ENCODE measurements at places on chromosomes 3 and 15.

- no peak for DNase-seq
These were observed 391.1 kb downstream of the FGF12 start for GRCh38 chr3:192336286-192336685.

- DNase-seq: no peak
These were observed 352.3 kb downstream of the PTPRG start for GRCh38 chr3:61913701-61914100.

DNA sequence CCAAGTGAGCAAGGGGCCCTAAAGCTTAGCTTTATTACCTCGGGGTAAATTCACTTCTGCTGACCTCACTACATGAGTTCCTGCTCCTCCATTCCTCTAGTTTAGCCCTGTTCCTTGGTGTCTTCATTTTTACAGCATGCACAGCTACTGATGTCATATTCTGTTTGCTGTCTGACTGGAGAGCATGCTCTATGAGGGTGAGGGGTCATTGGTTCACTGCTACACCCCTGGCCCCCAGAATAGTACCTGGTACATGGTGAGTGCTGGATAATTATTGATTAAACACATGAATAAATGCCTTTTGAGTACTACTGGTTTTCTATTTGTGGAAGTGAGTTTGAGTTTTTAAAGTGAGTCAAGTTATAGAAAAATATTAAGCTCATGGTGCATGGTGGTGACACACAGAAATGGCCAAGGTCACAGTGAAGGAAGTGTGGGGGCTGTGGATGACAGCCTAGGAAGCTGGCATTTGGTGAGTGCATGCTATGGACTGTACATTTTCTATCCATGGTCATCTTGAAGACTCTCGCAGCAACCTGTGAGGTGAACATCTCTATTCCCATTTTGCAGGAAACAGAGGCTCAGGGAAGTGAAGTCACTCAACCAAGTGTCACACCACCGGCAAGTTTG, 34.0 kb downstream of the RPLP1 start:
- DNase-seq: no peak

DNA sequence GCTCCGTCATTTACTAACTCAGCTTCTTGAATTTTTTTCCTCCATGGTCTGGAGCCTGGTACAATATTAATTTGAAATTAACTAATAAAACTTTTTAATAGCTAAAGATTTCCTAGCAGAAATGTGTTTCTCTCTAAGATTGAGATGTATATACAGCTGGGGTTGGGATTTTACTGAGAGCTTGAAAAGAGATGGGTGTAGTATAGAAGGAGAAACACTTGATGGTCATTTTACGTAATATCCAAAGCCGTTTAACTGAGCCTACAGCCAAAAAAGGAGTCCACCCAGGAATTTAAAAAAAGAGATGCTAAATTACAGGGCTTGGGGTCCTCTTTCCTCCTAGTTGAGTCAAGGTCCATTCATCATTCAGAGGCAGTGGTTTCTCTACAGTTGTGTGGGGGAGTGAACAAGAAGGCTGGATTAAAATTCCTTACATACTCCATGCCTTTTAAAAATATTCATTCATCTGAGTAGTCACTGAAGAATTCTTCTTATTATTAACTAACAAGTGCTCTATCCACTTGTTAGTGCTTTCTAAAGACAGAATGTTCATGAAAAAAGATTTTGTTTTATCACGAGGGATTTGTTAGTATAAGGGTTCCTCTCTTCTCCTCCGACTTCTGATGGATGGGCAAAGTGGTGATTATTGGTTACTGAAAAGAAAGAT, 255.3 kb upstream of the IL12A start:
- DNase-seq: no peak

- no peak for DNase-seq
These were observed 134.1 kb downstream of the RPLP1 start for GRCh38 chr15:69586721-69587120.

DNA sequence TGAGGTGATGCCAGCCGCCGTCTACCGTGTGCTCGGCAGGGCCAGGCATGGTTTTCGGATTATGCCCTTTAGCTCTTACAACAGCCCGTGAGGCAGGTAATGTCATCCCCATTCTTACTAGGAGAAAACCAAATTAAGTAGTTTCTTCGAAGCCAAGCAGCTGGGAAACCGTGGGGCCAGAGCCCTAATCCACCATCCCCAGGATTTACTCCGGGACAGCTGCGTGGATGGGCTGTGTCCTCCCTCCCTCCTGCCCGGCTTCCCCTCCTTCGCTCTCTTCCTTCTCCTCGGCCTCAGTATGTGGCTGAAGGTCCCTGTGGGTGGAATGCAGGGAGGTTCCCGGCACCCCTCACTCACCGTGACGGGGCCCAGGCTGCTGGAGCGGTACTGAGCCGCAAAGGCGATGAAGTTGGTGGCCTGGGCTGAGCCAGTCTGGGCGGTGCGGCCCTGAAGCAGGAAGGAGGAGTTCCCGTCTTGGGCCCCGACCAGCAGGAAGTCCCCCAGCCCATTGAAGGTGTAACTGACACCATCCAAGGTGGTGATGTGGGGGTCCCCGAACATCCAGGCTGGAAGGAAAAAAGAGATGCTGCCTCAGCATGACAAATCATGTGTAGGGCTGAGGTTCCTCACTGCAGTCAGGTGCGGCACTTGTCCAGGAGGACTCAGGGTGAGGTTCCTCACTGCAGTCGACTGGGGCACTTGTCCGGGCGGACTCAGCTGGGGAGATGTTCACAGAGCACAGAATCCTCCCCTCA, 42.5 kb downstream of the MUC20 start:
- DNase-seq: no peak

GRCh38 chr3:159875116-159875515, 113.5 kb upstream of the IL12A start:
- no peak for DNase-seq

DNA sequence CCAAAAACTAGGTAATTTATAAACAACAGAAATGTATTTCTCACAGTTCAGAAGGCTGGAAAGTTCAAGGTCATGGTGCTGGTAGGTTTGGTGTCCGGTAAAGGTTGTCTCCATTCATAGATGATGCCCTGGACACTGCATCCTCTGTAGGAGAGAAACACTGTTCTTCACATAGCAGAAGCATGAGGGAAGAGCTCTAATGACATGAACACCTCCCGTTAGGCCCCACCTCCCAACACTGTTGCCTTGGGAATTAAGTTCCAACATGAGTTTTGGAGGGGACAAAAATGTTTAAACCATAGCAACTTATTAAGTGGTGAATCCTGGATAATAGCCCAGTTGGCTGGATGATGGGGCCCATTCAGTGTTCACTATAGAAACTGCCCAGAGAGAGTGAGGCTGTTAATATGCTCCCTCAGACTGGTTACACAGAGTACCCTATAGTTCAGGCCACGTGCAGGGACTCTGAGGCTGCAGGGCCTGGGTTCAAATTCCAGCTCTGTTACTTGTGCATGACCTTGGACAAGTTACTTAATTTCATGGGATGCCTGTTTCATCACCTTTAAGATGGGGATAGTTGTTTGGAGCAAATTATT, 37.0 kb downstream of the CCNL1 start:
- DNase-seq: no peak

GRCh38 chr3:175433026-175433674, 574.0 kb downstream of the NAALADL2 start:
- no peak for DNase-seq

DNA sequence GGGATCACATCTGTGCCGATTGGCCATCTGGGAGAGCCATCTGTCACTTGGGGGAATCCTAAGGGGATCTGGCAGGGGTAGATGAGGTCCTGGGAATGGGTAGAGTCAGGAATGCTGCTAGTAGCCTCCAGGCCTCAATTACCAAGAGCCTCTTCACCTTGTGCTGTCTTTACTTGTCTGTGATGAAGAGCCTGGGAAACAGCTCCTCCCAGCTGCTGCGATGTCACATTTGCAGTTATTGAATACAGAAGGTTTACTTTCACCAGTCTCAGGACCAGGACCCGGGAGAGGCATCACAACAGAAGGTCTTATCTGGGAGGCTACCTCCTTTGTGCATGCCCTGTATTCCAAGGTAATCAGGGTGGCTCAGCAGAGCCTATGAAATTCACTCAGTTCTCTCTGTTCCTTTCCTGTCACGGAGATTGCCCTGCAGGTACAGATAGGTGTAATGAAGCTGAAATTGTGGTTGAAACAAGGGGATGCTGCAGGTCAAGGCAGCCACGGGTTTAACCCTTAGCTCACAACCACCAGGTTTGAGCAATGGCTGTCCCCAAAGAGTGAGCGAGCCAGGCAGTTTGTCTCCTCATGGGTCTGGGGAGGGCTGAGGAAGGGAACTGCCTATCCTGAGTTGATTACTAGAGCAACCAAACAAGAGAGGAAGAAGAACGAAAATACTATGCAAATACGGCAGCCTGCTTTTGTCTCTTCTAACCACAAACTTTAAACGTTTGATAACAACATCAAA, 298.9 kb upstream of the RORA start:
- DNase-seq: no peak

- DNase-seq: no peak
These were observed 1194.6 kb downstream of the ZPLD1 start for GRCh38 chr3:103629391-103629790.

GRCh38 chr15:26007151-26007550, 144.0 kb upstream of the ATP10A start:
- DNase-seq: no peak

- no peak for DNase-seq
These were observed 46.9 kb downstream of the STARD9 start for GRCh38 chr15:42621996-42622925.

GRCh38 chr3:55191911-55192775, 264.3 kb upstream of the LRTM1 start:
- no peak for DNase-seq

DNA sequence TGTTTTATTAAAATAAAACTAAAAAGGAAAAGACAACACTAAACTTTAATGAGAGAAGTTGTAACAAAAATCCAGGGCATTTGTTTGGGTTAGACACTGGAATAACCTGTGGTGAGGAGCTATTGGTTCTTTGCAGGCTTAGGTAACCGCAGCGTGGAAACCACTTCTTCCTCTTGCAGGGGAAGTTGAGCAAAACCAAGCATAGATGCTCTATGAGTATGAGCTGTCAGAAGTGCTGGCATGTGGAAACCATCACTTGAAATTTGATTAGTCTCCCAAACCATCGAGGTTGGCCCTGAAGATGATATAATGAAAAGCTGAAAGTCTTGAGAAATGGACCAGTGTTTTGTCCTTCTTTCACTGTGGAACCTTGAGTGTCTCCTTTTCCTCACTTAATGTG, 127.1 kb upstream of the RBMS3 start:
- DNase-seq: peak; percentile 14

- no peak for DNase-seq
These were observed 21.8 kb downstream of the MYH15 start for GRCh38 chr3:108488631-108489030.

- no peak for DNase-seq
These were observed 62.7 kb downstream of the RHCG start for GRCh38 chr15:89433686-89434085.

- DNase-seq: no peak
These were observed 36.2 kb downstream of the TOPAZ1 start for GRCh38 chr3:44277925-44278324.

DNA sequence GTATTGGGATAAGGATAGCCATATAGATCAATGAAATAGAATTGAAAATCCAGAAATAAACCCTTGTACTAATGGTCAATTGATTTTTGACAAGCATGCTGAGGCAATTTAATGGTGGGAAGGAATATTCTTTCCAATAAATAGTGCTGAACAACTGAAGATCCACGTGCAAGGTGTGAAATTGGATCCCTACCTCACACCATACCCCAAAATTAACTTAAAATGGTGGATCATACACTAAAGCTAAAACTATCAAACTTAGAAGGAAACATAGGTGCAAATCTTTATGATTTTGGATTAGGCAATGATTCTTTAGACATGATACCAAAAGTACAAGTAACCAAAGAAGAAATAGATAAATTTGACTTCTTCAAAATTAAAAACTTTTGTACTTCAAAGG, 22.1 kb upstream of the SYNM start:
- DNase-seq: no peak

GRCh38 chr3:148026009-148026588, 616.9 kb downstream of the ZIC1 start:
- DNase-seq: no peak

GRCh38 chr15:42046597-42046996, 25.8 kb upstream of the PLA2G4E start:
- no peak for DNase-seq

- DNase-seq: no peak
These were observed 72.7 kb downstream of the IL1RAP start for GRCh38 chr3:190586631-190587011.

GRCh38 chr3:39414421-39414907, 7.9 kb downstream of the RPSA start:
- DNase-seq: no peak
